ENCODE measurements at places on chromosomes 2 and 18.

DNA sequence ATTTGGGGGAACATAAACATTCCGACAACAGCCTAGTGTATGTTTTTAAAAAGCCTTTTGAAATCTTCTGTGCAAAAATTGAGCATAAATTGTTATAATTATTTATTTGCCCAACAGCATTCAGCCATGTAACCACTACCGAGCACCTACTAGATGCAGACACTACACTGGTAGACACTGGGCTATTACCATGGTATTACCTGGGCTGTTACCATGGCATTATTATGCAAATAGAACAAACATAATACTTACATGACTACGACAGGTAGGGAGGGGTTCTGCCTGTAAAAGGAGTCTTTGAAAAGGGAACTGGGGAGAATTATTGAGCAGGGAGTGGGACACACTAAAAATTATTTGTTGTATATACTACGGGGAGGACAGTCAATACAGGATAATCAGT is 116.4 kb downstream of the MREG start:
- no peak for DNase-seq

DNA sequence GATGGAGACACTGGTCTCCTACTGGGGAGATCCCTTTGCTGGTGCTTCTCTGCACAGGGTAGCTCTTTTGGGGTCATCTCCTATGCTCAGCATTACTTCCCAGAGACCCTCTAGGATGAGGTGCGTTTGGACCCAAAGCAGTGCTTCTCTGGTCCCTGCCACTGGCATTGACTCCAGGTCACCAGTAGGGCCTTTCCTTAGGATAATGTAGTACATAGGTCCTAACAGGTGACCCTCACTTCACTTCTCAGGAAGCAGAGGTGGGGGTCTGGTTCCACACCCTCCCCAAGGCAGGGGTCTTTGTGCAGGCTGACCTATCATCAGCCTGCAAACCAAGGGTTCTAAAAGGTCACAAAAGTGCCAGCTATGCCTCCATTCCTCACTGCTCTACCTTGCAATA is 145.8 kb upstream of the HS6ST1 start:
- no peak for DNase-seq

- DNase-seq: no peak
Measured at GRCh38 chr2:226132323-226133215, 667.1 kb downstream of the IRS1 start.

DNA sequence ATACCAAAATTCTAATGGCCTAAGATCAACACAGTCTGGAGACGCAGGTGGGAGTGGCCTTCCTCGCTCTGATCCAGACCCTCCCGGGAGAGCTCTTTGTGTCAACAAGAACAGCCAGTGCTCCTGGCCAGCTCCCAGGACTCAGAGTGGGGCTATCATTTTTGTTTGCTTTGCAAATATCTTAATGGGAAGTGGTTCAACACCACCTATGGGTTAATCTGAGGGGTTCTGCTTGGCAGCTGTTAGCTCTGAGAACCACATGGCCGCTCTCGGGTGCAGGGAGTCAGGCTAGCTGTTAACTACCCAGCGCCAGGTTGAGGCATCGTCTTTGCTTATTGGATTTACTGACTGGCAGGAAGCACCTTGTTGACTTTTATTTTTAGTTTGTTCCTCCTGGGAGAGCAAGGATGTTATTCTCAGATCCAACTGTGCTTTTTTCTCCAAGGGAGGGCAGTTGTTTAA is 184.8 kb upstream of the SP5 start:
- DNase-seq: peak; percentile 49

- DNase-seq: no peak
Measured at GRCh38 chr2:88077080-88077479, 9.5 kb downstream of the SMYD1 start.

DNA sequence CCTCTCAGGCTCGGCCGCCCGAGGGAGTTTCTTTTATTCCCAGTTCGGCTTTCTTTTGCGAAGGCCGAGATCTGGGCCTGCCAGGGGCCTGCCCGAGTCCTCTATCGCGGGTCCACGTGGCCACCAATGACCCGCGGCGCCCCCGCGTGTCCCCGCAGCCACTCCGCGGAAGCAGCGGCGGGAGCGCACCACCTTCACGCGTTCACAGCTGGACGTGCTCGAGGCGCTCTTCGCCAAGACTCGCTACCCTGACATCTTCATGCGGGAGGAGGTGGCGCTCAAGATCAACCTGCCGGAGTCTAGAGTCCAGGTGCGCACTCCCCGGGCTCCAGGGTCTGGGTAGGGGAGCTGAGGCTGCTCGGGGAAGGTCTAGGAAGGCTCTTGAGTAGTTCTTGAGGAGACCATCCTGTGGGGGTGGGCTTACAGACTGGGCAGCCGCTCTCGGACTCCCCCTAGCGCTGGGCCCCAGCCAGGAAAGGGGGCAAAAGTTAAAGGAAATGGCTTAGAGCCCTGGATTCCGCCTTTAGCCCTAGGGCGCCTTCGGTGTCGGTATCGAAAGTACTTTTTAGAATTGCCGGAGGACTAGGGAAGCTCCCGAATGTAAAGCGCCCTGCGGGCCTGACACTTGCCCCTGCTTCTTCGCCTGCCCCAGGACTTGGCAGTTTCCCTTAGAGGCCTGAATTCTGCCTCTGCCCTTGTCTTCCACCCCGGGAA is 3.4 kb downstream of the OTX1 start:
- peak; percentile 15 for DNase-seq

DNA sequence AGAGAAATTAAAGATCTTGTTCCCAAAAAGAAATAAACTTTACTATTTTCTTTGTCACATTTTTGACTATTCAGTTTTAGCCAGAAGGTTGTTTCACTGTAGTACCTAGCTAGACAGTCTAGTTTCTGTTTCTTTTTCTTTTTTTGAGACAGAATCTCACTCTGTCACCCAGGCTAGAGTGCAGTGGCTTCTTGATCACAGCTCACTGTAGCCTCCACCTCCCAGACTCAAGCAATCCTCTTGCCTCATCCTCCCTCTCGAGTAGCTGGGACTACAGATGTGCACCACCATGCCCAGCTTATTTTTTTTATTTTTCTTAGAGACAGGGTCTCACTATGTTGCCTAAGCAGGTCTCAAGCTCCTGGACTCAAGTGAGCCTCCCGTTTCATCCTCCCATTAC is 2.2 kb downstream of the RBM45 start:
- no peak for DNase-seq

- DNase-seq: no peak
Measured at GRCh38 chr2:109457794-109458193, 156.0 kb downstream of the SEPTIN10 start.

DNA sequence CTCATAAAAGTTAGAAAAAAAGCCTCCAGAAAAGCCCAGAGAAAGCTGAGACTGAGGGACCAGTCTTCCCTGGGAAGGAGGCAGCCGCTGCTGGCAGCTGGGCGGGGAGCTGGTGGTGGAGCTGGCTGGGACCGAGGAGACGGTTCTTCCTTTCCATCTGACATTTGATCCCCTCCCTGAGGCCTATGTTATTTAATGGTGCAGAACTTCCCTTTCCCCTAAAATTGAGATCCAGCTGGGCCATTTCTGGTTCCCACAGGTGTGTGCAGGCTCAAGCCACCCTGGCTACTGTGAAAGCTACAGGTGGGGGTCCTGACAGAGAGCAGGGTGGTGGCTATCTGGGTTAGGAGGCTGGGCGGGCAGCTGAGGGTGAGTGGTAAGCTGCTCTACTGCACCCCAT is 81.5 kb upstream of the FZD7 start:
- DNase-seq: no peak

- DNase-seq: no peak
Measured at GRCh38 chr2:30781961-30782533, 25.2 kb downstream of the CAPN13 start.

- no peak for DNase-seq
Measured at GRCh38 chr18:46366201-46366600, 262.0 kb downstream of the HAUS1 start.

All from progenitor cell of endocrine pancreas (in vitro differentiated cells).